ENCODE measurements at places on chromosomes 16 and 17.

- peak; percentile 66 for DNase-seq
These were observed at the start of gene KLHL36 for GRCh38 chr16:84647828-84648594. KLHL36 (plus strand) TSS chr16:84648511; CDS start chr16:84650868, 2,357 bp downstream.

DNA sequence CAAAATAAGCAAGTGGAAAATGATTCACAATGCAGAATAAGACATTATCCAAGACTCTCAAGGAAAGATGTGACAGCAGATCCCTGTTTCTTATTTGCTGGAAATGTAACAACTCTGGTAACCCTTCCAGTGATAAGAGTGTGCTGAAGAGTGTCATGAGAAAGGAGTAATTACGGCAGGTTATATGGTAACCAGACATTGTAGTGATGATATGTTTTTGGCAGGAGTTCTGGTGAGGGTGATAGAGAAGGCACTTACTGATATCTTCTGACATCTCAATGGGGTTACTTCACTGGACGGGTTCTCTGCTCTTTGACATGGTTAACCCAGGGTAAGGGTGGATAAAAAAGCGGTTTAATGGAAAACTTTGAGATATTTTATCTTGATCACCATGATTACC lies 1270.9 kb downstream of the CDH11 start:
- no peak for DNase-seq

DNA sequence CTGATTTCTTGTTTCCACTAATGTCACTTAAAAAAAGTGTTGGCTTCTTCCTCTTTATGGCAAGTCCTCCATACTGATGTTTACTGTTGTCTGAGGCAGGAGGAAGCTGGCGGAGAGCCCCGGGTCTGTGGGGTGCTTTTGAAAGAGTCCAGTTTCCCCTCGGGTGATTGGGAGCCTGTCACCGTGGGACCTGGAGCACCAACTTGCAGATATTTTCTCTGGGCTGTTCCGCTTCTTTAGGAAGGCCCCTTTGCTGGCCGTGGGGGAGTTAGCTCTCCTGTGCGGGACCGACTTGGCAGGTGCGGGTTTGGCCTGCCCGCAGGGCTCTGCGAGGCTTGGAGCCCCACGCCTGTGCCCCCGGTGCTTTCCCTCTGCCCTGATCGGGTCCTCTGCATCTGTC lies 3.1 kb downstream of the BANP start:
- no peak for DNase-seq

DNA sequence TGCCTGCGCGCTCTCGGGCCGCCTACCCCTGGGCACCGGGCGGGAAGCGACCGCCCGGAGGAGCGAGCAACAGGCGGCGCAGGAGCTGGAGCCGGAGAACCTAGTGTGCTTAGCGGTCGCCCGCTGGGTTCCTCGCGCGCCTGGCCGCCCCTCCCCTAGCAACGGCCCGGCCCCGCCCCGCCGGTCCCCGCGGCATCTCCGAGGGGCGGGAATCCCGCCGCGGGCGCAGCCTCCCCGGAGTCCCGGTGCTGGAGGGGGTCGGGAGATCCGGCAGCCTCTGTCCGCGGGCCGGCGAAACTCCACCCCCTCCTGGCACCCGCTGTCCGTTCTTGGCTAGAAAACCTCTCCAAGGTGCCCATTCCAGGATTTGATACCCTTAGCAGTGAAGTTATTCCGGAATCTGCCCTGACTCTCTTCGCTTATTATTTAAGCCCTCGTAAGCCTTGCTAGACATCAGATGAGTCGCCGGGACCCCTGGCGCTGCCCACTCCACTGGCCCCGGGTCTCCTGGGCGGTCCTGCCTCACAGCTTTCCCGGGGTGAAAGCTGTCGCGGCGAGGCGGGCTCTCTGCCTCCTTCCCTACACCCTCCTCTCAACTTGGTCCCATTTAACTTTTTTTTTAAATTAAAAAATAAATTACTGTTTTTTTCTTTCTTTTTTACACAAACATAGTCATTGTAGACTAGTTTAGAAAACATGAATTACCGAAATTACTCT lies at the start of gene RPRML:
Gene RPRML, minus strand, starts transcription at position 107 of the 717 bp plus-strand sequence. CDS start 246 bp downstream, outside the sequence.
- DNase-seq, result peak; percentile 13

DNA sequence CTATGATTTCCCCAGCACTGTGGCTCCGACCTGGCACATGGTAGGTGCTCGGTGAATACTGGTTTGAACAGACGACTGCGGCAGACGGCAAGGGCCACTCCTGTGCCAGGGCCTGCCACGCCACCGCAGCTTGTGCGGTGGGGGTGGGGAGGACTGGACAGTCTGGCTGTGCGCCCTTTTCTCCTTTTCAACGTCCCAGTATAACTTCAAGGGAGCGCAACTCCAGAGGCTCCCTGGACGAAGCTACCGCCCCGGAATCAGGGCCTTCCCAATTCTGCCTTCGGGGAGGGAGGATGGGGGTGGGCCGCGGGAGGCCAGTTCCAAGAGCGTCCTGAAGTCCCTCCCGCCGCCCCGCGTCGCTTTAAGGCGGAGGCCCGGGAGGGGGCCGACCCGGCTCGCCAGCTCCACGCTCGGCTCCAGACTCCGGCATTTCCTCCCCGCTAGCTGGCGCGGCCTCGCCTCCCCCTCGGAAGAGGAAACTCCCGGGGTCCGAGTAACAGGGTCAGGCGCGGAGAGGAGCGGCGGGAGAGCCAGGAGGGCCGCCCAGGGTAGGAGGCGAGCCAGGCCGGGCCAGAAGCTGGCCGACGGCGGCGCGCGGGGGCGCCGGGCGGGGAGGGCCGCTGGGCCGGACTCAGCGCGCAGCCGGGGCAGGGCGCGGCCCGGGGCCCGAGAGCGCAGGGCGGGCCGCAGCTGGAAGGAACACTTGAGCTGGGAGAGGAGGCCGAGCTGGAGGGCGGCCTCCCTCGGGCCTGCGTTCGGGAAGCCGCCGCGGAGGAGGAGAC lies at the start of gene ITPRIPL2:
Gene ITPRIPL2, plus strand, starts transcription at position 388 of the 782 bp plus-strand sequence. CDS start 498 bp downstream, outside the sequence.
- peak; percentile 34 for DNase-seq

All from stimulated activated naive B cell treated with anti-CD40 and anti-IgM and Interleukin-4, amounts not matched to agents 10 μg/mL and 1 μg/mL and 100 μg/mL, for 72 hours (primary cell).